ENCODE measurements at places on chromosomes 5 and 9.

- DNase-seq, result no peak
These were observed 235.0 kb downstream of the FANCC start for GRCh38 chr9:95082401-95083084.

DNA sequence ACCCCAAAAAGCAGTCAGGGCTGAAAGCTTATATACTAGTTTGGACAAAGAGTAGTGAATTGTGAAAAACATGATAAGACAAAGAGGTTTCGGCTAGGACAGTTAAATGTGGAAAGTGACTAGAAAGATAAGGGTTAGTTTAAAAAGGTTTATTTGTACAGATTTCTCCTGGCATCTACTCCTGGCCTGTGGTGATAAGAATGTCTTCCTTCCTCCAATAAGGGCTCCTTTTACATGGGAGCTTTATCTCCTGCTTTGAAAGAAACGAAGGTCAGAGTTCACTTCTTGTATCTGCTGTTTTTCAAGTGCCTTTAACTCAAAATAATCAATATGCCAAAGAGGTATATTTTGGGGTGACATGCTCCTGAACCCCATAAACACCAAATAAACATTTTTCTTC, 776.1 kb upstream of the COX7C start:
- DNase-seq, result no peak

GRCh38 chr5:162052676-162053075, 14.9 kb upstream of the GABRG2 start:
- no peak for DNase-seq

- DNase-seq, result no peak
These were observed 137.2 kb upstream of the GNA14 start for GRCh38 chr9:77785341-77785740.

DNA sequence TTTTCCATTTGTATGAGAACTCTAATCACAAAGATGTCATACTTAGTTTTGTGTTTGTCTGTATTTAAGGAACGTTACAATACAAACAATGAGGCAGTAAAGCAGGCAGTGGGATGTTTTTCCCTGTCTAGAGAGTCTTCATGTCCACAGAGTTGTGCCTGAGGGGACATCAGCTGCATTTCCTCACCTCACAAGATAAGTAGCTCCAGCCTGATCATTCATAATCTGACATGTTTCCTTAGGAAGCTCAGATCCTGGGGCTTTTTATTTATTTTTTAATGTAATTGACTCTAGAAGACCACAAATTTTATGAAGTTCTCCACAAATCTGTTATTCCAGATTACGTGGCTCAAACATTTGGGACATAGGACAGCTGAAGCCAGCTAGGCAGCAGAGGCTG, 78.5 kb downstream of the SPTLC1 start:
- DNase-seq, result no peak

- no peak for DNase-seq
These were observed 56.8 kb downstream of the PRELID2 start for GRCh38 chr5:145778144-145778900.

DNA sequence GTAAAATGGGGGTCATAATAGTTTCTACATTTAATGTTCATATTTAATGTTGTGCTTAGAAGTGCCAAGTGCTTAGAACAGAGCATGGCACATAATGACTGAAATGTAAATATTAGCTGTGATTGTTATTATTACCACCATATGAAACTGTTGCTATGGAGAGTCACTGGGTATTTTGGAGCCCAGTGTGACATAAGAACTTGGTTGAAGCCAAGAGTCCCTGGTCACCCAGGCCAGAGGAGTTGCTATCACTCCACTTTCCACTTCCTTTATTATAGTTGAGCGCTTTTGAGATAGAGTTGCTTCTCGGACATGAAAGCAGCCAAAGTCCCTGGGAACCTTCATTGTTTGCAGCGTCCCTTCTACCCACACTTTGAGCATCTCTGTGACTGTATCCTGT, 77.1 kb downstream of the MAP1B start:
- no peak for DNase-seq

DNA sequence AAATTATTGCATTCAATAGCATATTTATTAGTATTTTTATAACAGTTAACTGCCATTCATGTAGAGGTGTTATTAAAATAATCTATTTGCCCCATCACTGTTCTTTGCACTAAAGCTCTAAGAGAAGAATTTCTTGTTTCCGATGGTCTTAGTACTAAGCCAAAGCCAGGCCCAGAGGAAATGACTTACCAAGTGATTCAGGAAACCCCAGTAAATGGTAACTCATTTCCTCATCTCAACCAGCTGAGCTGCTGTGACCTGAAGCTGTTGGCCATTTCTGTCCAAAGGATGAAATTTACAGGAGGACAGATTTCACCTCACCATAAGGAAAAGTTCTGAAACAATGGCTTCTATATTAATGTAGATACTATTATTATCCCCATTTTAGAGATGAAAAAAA, 117.0 kb downstream of the PIK3R1 start:
- DNase-seq, result no peak

DNA sequence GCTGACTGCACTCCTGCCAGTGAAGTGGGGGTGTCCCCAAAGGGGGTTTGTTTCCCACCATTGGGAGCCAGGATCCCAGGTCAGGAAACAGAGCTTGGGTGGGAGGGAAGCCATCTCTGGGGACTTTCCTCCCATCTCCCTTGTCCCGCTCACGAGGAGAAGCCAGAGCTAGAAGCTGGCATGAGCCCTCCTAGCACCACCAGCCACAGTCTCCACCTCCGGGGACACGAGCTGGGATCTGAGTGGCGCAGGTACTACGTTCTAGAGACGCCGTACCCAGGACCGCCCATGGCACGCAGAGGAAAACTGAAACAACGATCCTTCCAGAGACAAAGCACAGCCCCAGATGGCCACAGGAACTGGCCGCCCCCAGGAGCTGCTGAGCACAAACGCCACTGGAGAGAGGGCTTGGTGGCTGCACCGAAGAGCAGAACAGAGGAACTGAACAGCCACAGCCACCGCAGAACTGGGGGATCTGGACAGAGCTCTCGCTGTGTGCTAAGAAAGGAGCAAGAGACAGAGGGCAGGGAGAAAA, 29.8 kb downstream of the ADAMTS2 start:
- DNase-seq, result no peak

- no peak for DNase-seq
These were observed 200.4 kb downstream of the PCSK5 start for GRCh38 chr9:76090909-76091308.

GRCh38 chr9:115412656-115413055, 294.7 kb upstream of the TNC start:
- DNase-seq, result no peak

GRCh38 chr5:180156141-180156540, 52.9 kb downstream of the RASGEF1C start:
- no peak for DNase-seq

DNA sequence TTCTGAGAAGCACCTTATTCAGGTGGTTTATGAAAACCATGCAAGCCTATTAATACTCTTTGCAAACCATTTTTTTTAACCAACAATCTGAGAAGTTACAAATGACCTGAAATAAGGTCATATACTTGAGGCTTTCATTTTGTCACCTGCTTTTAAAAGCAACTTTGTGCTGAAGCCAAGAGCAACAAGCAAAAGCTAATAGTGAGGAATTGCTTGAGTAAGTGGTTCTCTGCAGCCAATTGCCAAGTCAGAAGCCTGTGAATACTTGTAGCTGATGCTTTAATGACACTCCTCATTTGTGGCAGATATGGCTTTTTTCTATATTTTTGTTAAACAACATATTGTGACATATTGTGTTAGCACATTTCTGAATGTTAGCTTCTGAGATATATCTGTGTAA, 126.7 kb upstream of the ZNF608 start:
- no peak for DNase-seq

- DNase-seq, result no peak
These were observed 159.2 kb downstream of the SNCAIP start for GRCh38 chr5:122471031-122471751.

DNA sequence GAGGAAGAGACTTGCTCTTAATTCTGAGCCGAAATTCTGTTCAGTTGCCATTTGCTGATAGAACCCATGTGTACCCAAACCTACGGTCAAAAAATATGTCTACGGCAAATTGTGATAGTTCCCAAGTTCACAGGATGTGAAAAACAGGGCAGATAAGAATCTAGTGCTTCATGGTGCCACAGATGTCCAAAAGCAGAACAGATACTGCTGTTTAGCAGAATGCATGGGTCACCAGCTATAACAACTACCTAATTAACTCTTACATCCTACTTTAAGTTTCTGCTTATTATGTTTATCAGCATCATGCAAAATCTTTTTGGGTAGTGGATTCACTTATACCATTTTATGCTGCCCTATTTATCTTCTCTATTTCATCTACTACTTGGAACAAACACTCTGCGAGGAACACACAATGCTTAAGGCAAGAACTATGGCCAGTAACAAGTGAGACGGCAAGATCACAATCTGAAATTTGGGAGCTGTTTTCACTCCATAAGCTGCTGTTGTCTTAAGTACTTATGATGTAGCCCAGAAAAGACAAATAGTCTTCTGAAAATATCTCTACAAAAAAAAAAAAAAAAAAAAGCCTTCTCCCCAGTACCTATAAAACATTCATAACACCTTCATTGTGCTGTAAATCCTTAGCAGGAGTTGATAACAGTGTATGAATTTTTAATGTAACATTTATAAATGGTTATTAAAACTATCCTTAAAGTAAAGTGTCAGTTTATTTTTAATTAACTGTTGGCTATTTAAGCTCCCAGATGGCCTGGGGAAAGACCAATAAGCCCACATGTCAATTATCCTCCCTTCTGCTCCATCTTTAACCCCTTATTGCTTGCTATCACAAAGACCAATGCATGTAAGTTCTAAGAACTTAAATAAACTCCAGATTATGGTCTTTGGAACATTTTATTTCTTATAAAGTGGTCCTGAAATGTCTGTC, 232.3 kb downstream of the TLR4 start:
- DNase-seq, result no peak

- DNase-seq, result no peak
These were observed 101.3 kb downstream of the NUDT12 start for GRCh38 chr5:103461243-103461642.

GRCh38 chr9:132826621-132827365, 51.3 kb downstream of the AK8 start:
- DNase-seq, result no peak

- DNase-seq, result no peak
These were observed 624.2 kb downstream of the CHSY3 start for GRCh38 chr5:130528474-130528873.

- no peak for DNase-seq
These were observed at the start of the genes EIF4E1B and SNCB for GRCh38 chr5:176629853-176630680. EIF4E1B (plus strand) TSS chr5:176630675; CDS start chr5:176642788, 12,113 bp downstream. SNCB (minus strand) TSS chr5:176630534; CDS start chr5:176629654, 880 bp downstream.

DNA sequence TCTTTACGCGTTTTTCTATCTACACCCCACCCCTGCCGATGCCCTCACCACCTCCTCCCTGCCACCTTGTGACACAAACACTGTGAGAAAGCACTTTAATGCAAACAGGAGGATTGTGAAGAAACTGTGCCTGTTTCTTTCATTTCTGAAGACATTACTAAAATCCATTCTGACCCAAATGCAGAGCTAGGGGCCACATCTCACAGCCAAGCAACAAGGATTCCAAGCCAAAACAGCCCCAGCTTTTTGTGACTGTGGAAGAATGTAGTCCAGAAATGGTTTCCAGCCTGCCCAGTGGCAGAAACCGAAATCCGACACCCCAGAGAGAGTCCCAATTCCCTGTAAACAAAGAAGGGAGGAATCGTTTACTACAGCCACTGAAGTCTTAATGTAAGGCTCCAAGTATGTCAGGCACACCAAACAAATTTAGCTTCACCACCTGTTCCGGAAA, 190.9 kb downstream of the TTC39B start:
- no peak for DNase-seq

- no peak for DNase-seq
These were observed 580.3 kb downstream of the BNC2 start for GRCh38 chr9:16290169-16290568.

- no peak for DNase-seq
These were observed 132.0 kb upstream of the RAI14 start for GRCh38 chr5:34524123-34524522.

- no peak for DNase-seq
These were observed 331.9 kb upstream of the RFX3 start for GRCh38 chr9:3857673-3858072.

DNA sequence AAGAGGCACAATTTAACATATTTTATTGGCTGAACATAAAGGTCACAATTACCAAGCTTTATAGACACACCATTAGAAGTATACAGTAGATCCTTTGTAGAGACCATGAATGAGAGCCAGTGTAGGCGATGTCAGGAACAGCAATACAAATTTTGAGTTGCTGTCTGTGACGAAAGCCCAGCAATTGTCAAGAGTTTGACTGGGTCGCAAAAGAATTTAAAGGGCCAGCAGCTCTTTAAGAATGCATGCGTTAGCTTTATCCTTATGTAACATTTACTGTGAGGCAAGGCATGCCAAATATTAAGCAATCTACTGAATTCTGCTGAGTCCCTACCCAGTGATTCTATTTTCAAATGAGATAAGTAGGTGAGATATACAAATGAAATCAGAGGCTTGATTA, 236.9 kb downstream of the ARRDC3 start:
- DNase-seq, result no peak

DNA sequence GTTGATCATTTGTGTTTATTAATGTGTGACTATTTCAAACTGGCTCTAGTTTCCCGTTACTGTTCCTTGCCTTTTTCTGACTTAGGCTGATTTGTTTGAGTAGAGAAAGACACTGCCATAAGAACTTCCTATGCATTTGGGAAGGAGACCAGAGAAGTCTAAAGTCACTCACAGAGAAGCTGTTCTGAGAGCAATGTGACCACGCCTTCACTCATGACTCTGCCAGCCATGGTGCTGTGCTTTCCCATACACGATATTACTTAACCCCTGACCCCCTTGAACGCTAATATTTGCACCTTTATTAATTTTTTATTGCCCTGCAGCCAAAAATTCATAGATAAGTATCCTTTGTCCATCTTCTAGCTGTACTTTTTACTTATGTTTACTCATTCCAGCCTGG, 20.9 kb downstream of the SLC28A3 start:
- DNase-seq, result no peak

DNA sequence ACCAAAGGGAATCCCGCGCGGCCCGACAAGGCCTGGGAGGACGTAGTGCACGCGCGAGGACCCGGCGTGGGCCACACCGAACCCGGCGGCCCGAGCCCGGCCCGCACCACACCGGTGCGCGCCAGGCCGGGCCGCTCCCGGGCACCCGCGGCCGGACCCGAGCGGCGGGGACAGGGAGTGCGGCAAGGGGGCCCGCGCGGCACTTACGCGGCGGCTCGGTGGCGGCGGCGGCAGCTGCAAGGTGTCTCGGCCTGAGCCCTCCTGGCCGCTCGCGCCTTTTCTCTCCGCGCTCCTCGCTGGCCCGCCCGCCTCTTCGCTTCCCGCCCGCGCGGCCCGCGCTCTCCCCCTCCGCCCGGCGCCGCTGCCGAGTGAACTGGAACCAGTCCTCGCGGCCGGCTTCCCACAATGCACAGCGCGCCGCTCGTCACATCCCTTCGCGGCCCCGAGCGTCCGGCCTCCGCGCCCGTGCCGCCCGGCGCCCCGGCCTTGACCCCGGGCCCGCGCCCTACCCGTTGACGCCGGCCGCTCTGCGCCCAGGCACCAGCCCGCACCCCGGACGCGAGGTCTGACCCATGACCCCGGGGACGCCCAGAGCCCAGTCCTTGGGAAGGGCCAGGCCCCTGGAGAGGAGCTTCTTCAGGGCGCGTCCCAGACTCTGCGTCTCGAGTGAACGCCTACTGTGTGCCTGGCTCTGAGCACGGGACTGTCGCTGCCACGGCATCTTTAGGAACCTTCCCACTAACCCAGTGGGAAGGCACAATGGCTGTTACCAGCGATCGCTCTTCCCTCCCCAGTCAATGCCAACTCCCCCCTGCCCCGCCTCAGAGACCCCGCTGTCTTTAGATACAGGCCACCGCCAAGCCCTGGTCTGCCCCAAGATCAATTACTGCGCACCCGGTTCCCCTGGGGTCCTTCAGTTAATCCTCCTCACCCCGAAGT, at the start of gene MACROH2A1:
Gene MACROH2A1, minus strand, starts transcription at position 377 of the 939 bp plus-strand sequence. CDS start 10,138 bp downstream, outside the sequence.
- no peak for DNase-seq

- DNase-seq, result no peak
These were observed 66.2 kb downstream of the MVB12B start for GRCh38 chr9:126392662-126393371.

Data from NCI-H187 treated with DMSO at 0.1 percent for 48 hours (cell line).